ENCODE measurements at places on chromosomes 11 and 22.

- no peak for DNase-seq
These were observed 166.0 kb downstream of the TENM4 start for GRCh38 chr11:79274636-79275331.

GRCh38 chr11:67032830-67033551 is 10.1 kb downstream of the SYT12 start:
- no peak for DNase-seq

DNA sequence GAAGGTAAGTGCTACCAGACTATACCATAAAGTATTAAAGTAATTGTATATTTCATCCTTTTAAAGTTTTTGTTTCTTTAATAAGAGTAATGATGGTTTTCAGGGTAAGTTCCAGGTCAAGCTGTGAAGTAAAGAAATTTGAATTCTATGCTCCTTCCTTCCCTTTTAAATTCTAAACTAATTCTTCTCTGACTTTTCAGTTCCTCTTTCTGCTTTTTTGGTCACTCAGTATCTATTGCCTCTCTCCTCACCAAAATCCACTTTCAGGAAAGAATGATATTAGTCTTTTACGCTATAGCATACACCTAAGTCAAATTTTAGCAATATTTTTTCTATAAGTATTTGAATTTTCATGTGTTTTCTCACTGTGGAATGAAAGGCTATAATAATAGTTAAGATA is 8.2 kb downstream of the MMP8 start:
- DNase-seq, result no peak

- no peak for DNase-seq
These were observed 13.5 kb upstream of the B3GNT6 start for GRCh38 chr11:77020734-77021133.

DNA sequence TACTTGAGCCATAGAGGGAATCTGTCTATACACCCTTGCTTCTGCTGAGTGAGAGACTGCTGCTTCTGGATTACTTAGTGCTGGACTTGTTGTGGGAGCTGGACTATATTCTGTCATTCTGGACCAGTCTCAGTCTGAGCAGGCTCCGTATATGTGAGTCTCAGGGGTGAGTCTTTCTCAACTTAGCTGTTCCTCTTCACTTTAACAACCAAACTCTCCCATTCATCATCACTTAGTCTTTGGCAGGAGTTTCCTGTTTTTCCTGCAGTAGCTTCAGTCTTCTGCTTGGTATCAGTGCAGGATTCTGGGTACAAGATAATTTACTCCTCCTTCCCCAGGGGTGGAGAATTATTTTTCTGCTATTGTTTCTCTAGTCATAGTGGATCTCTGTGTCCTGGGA is 779.5 kb downstream of the METTL15 start:
- DNase-seq, result no peak

DNA sequence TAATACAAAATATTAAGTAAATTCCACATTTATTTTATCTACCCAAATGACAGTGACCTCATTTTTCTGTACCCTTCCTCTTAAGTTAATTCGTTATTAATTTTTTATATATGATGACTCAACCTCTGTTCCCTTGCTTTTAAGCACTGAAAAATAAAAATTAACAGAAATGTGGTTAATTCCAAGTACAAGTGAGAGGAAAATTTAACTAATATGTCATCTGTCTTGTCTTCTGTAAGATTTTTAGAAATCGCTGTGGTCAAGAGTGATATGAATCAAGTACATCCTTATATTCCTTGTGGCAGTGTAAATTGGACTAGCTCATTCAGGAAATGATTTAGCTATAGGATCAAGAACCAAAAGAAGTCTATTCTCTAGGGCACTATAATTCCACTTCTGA is 74.5 kb downstream of the PDHX start:
- DNase-seq, result no peak
